NCI-H226 (cell line): ENCODE measurements at places on chromosomes 7 and 10.

- peak; percentile 56 for DNase-seq
Measured at GRCh38 chr7:29442146-29442545, 121.5 kb upstream of the PRR15 start.

GRCh38 chr10:110918269-110918642 is 724 bp downstream of the BBIP1 start:
- peak; percentile 97 for DNase-seq

- no peak for DNase-seq
Measured at GRCh38 chr10:43209074-43209455, 57.8 kb downstream of the RASGEF1A start.

- DNase-seq, result no peak
Measured at GRCh38 chr7:140831724-140832123, 93.0 kb downstream of the BRAF start.

- DNase-seq, result no peak
Measured at GRCh38 chr7:116290740-116291139, 80.4 kb downstream of the TES start.

DNA sequence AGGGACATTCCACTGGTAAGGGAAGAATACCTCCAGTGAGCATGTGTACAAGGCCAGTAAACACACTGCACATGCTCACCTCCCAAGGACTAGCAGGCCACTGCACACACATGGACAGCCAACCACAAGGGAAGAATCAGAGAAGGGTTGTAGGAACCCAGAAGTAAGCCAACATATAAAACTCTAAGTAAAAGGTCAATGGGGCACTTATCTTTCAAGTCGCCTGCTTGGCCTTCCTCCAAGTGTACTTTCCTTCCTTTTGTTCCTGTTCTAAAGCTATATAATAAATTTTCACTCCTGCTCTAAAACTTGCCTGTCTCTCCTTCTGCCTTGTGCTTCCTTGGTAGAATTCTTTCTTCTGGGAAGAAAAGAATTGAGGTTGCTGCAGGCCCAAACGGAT is 33.0 kb downstream of the ORC5 start:
- no peak for DNase-seq

GRCh38 chr7:98771519-98771918 is 98.3 kb downstream of the TMEM130 start:
- no peak for DNase-seq
